ENCODE measurements at places on chromosomes 16 and 17. TPM values are rescaled to one million over a fixed set of nuclear protein-coding genes. Genes with fewer than 3 reads are reported as not detected.

DNA sequence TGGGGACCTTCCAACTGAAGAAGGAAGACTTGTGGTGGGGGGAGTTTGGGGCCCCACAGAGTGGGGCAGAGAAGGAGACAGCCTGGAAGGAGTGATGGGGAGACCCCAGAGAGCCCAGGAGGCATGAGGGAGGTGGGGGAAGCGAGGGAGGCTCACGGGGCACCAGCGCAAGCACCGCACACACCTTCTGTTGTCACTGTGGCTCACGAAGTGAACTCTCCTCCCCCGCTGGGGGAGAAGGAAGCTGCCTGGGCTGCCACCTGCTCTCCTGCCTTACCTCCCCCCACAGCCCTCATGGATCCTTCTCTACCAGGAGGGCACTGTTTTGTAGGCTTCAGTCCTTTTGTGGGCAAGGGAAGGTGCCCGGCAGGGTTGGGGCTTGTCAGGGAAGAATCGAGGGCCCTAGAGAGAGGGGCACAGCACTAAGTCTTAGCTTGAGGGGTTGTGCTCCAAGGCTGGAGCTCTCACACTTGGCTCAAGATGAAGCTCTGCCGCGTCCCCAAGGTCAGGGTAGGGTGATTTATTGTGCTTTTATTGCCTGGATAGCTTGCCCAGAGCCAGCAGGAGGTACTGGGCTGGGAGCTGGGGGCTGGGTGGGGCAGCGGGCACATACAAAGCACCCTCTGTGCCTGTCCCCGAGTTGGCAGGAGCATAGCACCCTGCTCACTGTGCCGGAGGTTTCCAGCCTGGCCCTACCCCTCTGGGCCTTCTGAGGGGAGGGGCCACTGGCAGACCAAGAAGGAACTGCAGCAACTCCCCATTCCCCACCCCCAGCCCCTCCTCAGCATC, 4.6 kb upstream of the STARD3 start:
- DNase-seq, result no peak

DNA sequence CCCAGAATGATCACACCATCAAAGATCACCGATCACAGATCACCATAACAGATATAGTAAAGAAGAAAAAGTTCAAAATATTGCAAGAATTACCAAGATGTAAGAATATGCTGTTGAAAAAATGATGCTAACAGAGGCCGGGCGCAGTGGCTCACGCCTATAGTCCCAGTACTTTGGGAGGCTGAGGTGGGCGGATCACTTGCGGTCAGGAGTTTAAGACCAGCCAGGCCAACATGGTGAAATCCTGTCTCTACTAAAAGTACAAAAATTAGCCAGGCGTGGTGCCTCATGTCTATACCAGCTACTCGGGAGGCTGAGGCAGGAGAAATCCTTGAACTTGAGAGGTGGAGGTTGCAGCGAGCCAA, 53.2 kb downstream of the CPPED1 start:
- DNase-seq, result no peak

DNA sequence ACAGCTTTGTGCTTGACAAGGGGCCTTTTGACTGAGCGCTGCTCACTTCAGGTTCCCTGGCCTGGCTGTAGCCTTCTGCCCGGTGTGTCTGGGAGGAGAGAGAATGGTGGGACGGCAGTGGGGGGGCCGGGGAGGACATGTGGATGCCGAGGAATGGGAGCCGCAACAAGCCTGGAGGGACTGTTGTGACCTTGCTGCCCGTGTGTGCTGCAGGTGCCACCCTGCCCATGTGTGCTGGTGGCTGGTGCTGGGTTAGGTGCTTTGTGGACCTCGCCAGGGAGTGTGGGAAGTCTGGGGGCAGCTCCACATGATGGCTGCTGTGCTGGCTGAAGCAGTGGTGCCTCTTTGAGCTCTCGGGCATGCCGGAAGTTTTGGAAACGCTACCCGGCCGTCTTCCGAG, 132.1 kb downstream of the LAT start:
- no peak for DNase-seq

DNA sequence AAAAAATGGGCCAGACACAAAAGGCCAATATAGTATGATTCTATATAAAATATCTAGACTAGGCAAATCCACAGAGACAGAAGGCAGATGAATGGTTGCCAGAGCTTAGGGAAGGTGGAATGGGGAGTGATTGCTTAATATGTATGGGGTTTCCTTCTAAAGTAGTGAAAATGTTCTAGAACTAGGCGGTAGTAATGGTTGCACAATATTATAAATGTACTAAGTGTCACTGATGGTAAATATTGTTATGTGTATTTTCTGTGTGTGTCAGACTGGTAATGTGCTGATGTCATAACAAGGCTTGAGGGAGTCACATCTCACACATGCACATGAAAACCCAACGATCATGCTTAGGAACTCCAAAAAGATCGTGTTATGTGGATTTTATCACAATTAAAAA, 106.9 kb upstream of the SIAH1 start:
- no peak for DNase-seq

DNA sequence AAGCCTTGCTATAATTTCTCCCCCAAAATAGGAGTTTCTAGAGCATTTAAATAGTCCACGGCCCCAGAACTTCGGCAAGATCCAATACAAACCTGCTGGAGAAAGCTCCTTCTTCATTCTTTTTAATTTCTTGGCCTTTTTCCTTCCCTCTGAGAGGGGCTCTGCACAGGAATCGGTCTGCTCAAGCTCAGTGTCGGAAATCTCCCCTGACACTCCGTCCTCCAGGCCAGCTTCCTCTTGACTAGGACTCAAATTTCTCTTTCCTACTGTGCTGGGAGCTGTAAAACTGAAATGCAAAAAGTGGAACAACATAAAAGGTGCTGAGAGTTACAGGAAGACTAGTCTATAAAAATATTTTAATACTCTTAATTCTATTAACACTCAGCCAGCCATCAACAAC, 183.3 kb downstream of the PARN start:
- no peak for DNase-seq

GRCh38 chr16:25040543-25040942, 25.4 kb upstream of the ARHGAP17 start:
- no peak for DNase-seq

GRCh38 chr17:74777901-74778515, 1.9 kb upstream of the NAT9 start:
- no peak for DNase-seq

DNA sequence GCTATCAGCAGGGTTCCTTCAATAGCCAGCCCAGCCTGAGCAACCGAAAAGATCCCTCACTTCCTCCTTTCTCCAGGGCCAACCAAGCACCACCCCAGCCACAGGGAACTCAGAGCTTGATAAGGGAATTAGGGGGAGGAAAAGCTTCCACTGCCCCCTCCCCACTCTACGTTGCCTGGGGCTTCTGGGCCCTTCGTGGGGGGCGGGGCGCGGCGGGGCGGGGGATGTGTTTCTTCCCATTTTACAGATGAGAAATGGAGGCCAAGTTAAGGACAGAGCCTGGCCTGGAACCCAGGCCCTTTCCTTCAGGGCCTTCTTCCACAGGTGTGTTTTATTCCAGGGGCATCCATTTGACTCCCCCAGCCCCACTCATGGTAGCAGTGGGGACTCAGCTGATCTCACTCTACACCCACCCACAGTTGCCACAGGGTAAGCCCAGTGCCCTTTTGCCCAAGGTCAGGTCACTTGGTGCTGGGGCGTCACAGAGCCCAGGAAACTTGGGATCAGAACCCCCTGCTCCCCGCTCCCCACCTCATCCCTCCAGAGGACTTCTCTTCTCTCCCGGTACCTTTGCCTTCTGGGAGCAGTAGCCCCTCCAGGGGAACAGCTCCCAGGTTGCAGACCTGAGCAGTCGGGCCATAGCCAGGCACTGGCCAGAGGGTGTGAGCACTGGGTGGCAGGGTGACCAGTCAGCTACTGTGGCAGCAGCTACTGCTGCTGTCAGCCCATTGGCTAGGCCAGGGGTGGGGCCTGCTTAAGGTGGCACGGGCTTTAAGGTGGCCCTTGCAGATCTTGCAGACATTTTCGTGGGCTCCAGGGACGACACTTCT, at the start of gene LDHD:
Gene LDHD, minus strand, starts transcription at position 700 of the 830 bp plus-strand sequence. Its CDS starts 60 bp downstream, at position 640.
- peak; percentile 78 for DNase-seq

GRCh38 chr16:12578001-12578400, 225.7 kb downstream of the CPPED1 start:
- DNase-seq, result no peak

- DNase-seq, result no peak
Measured at GRCh38 chr16:5015351-5015750, 18.4 kb downstream of the NAGPA start.

The LGALS9C gene
- not detected for total RNA-seq

The CBLN1 gene
- total RNA-seq, result 13.4 TPM

Data from GM23338 (cell line).